Activated CD4-positive, alpha-beta T cell treated with anti-CD3 and anti-CD28 coated beads, Interleukin-2, amount 50 U/mL, for 4 hours (primary cell): ENCODE measurements at places on chromosomes 3 and 15.

GRCh38 chr15:36161771-36162212 is 417.6 kb upstream of the CDIN1 start:
- DNase-seq, result no peak

DNA sequence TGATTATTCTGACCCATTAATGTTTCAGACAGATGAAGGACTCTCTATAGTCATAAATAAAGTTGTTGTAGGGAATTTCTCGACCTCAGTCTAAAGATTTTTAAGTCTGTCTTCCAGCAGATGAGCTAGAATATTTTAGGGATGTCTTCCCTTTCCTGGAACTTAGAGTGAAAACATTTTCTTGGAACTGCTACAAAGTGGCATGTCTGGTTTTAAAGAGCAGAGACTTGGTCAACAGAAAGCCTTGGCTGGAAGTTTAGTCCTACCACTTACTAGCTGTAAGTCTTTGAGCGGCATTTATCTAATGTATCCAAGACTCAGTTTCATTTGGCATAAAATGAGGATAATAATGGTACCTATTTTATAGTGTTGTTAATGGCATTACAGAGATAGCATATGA is 120.0 kb upstream of the TGFBR2 start:
- no peak for DNase-seq

- no peak for DNase-seq
Measured at GRCh38 chr3:86792316-86792715, 198.6 kb downstream of the VGLL3 start.

DNA sequence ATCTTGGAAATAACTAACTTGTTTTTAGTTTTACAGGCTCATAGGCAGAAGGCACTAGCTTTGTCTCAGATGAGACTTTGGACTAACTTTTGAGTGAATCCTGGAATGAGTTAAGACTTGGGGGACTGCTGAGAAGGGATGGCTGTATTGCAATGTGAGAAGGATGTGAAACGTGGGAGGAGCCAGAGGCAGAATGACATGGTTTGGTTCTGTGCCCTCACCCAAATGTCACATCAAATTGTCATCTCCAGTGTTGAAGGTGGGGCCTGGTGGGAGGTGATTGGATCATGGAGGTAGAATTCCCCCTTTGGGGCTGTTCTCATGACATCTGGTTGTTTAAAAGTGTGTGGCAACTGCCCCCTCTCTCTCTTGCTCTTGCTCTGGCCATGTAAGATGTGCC is 28.8 kb upstream of the CCDC50 start:
- DNase-seq, result no peak

- no peak for DNase-seq
Measured at GRCh38 chr3:66354001-66354400, 133.2 kb downstream of the SLC25A26 start.

DNA sequence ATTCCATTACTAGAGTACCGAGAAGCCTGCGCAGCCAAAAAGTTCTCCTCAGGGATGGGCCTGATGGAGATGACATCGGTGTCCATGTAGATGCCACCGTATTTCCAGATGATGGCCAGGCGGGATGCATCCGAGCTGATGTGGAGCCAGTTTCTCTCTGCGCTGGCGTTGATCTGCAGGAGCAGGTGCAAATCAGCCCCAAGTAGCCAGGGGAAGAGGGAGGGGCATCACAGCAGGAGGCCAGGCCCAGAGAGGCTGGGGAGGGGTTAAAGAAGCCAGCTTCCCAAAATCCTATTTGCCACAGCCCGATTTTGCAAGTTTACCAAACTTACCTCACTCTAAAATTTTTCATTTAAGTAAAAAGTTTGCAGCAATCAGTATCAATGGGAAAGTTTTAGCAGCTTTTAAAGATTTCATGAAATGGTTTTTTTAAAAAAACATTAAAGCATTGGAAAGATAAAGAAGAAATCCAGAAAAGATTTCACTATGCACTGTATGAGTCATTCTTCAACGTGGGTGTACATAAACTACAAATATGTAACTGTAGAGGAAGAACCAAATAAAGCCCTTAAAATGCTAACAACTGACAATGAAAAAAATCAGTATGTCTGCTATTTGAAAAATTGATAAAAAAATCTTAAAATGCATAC is 7.4 kb downstream of the A4GNT start:
- DNase-seq, result no peak

DNA sequence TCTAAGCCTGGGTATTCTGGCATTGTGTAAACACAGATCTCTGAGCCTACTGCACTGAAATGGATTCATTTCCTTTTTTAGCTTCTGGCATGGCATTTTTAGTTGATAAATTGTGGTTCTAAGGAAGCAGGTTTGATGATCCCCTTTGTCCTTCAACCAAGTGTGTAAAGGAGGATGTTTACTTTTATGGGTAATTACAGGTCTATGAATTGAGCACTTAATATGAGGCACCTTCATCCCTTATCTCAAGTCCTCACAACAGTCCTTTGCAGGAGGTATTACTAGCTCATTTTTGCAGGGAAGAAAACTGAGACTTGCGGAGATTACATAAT is 30.8 kb upstream of the ZBTB38 start:
- DNase-seq, result no peak

- DNase-seq, result no peak
Measured at GRCh38 chr3:126417981-126418530, 23.3 kb downstream of the CFAP100 start.
